ENCODE measurements at places on chromosomes 13 and 19.
A peak's percentile ranks its signal among the peaks of the same experiment; 100 is the strongest.

DNA sequence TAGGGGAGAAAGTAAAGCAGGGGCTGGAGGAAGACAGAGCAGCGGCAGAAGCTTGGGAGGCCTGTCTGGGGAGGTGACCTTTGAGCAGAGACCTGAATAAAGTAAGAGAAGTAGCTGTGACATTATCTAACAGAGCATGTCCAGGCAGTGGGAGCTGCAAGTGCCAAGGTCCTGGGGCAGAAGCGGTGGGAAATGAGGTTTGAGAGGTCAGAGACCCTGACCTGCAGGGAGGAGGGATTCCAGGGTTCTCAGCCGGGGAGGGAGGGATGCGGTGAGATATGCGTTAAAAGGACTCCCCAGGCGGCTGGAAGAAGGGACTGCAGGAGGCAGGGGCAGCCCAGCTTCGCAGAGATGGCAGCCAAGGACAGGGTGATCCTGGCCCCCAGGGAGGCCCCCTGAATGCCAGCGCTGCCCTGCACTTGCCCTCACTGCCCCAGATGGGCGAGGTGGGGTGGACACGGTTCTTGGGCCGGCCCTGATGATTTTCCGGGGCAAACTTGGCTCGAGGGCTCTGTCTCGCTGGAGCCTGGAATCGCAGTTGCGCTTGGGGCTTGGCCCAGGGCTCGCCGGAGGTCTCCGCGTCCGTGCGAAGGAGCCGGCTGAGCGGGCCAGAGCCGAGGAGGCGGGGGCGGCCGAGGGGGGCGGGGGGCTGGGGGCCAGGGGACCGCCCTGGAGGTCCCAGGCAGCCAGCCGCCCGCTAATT, 3.2 kb downstream of the CRLF1 start:
- H3K4me3 ChIP-seq = no peak overlapping the region
- no peak for DNase-seq
- peaks cover 58% of the 10 kb centered on the region for H3K27me3 ChIP-seq
- H3K4me1 ChIP-seq = peaks cover 4% of the 10 kb centered on the region
- no peak overlapping the region for H3K27ac ChIP-seq

DNA sequence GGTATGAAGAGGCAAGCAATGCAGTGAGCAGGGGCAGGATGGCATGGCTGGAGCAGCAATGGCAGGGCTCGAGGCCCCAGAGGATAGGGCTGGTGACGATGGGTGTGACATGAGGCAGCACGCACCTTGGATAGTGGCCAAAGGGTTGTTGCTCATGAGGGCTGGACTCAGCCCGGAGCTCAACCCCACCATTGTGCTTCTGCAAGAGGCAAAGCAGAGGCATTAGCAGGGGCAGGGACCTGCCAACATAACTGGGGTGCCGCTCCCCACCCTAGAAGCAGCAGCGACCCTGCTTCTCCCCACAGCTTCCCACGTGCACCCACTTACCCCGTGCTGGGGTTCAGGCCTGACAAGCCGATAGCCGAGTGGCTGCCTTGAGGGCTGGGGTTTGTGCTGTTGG, 15.8 kb downstream of the ZNF574 start:
- peaks cover 28% of the 10 kb centered on the region for H3K4me1 ChIP-seq
- DNase-seq = no peak
- no peak overlapping the region for H3K27ac ChIP-seq
- no peaks in the 10 kb centered on the region for H3K27me3 ChIP-seq
- H3K36me3 ChIP-seq = peaks cover 31% of the 10 kb centered on the region
- H3K4me3 ChIP-seq = no peak overlapping the region

GRCh38 chr13:85076343-85076742, 722.9 kb downstream of the SLITRK6 start:
- no peaks in the 10 kb centered on the region for H3K4me1 ChIP-seq
- H3K27me3 ChIP-seq = no peaks in the 10 kb centered on the region
- DNase-seq = no peak
- no peak overlapping the region for H3K27ac ChIP-seq
- no peak overlapping the region for H3K4me3 ChIP-seq

GRCh38 chr13:98350746-98351330, 173.8 kb upstream of the RNF113B start:
- no peak for DNase-seq
- no peak overlapping the region for H3K27ac ChIP-seq
- H3K36me3 ChIP-seq = no peaks in the 10 kb centered on the region

DNA sequence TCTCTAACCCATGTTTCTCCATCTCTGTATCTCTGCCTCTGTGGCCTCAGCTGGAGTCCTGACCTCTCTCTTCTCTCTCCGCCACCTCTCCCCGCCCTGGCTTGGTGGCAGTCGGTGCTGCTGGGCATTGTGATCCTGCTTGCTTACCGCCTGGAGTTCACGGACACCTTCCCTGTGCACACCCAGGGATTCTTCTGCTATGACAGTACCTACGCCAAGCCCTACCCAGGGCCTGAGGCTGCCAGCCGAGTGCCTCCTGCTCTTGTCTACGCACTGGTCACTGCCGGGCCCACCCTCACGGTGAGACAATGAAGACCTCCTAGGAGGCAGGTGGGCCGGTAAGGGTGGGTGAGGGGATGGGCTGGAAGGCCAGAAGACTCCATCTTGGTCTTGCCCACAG, 4.2 kb downstream of the PLPPR2 start:
- H3K4me1 ChIP-seq = peaks cover 7% of the 10 kb centered on the region
- H3K27ac ChIP-seq = no peak overlapping the region
- no peak for DNase-seq
- H3K36me3 ChIP-seq = no peaks in the 10 kb centered on the region
- H3K4me3 ChIP-seq = no peak overlapping the region

DNA sequence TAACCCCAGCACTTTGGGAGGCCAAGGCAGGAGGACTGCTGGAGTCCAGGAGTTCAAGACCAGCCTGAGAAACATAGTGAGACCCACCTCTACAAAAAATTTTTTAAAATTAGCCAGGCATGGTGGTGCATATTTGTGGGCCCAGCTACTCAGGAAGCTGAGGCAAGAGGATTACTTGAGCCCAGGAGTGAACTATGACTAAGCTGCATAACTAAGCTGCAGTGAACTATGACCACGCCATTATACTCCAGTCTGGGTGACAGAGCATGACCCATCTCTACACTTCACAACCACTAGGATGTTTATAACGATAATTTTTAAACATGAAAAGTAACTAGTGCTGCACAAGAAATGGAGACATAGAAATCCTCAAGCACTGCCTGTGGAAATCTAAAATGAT, 352.7 kb upstream of the SGCG start:
- no peak overlapping the region for H3K4me3 ChIP-seq
- no peak overlapping the region for H3K27ac ChIP-seq
- H3K27me3 ChIP-seq = peaks cover 2% of the 10 kb centered on the region
- no peaks in the 10 kb centered on the region for H3K36me3 ChIP-seq
- no peak for DNase-seq

- no peaks in the 10 kb centered on the region for H3K36me3 ChIP-seq
- DNase-seq = no peak
- no peak overlapping the region for H3K27ac ChIP-seq
- peaks cover 50% of the 10 kb centered on the region for H3K27me3 ChIP-seq
These were observed 462.9 kb downstream of the ITGBL1 start for GRCh38 chr13:101915331-101915730.

DNA sequence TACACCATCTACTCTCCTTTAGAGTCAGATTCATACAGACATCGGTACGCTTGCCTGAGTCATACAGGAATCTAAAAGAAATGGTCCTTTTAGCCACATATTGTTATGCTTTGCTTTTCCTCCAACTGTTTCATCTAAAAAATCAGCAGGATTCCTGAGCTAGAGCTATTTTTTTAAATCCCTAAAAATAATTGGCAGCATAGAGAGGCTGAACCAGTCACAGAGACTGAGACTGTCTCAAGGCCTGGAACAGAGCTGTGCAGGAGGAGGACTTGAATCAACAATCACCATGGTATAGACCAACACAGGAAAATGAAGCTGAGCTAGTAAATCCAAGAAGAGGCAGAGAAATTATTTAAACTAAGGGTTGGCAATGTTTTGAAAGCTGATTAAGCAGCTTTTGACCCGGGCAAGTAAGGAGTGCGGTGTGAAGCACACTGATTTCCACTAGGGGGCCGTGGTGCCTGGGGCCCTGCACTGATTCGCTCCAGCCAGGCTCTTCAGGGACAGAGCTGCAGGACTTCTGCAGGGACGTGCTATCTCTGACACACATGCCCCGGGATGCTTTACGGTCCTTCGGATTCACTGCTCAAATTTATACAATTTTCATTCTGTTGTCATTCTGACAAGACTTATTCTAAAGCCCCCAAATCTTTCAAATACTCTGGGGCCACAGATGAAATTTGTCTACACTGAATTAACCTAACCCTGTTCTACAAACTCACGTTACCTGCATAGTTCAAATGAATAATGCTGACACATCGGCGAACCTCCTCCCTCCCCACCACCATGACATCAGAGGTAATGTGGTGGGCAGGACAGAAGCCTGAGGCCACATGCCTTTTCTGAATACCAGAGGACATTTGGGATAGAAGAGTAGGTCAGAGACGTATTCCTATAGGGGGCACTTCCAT, 87.6 kb upstream of the SLC15A1 start:
- no peaks in the 10 kb centered on the region for H3K4me1 ChIP-seq
- peaks cover 6% of the 10 kb centered on the region for H3K36me3 ChIP-seq
- no peak overlapping the region for H3K4me3 ChIP-seq
- H3K27ac ChIP-seq = no peak overlapping the region
- H3K27me3 ChIP-seq = no peaks in the 10 kb centered on the region
- DNase-seq = peak; percentile 57

Data from activated naive CD8-positive, alpha-beta T cell treated with anti-CD3 and anti-CD28 coated beads, Interleukin-2, amount 50 U/mL, for 24 hours (primary cell).